ENCODE measurements at places on chromosomes 5 and 9.

GRCh38 chr5:162512935-162513565 is 445.5 kb downstream of the GABRG2 start:
- no peak for DNase-seq

- no peak for DNase-seq
These were observed 628.8 kb upstream of the DMAC1 start for GRCh38 chr9:8428389-8428788.

- no peak for DNase-seq
These were observed 117.3 kb downstream of the ADAMTSL1 start for GRCh38 chr9:18591261-18591660.

DNA sequence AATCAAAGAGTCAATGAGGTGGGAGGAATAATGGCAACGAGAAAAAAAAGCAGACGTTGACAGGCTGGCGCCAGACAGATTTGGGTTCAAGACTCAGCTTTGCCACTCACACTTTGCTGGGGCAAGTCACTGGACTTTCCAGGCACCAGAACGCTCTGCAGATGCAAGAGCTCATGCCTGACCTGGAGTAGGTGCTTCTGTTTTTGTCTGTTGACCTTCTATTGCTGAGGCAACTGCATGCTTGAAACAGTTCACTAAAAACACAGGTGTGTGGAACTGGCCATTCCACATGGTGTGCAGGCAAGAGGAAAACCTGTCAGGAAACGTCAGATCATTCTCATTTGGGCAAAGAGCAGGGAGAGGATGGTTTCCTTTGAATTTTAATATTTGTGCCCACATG is 161.2 kb upstream of the SMIM23 start:
- no peak for DNase-seq

DNA sequence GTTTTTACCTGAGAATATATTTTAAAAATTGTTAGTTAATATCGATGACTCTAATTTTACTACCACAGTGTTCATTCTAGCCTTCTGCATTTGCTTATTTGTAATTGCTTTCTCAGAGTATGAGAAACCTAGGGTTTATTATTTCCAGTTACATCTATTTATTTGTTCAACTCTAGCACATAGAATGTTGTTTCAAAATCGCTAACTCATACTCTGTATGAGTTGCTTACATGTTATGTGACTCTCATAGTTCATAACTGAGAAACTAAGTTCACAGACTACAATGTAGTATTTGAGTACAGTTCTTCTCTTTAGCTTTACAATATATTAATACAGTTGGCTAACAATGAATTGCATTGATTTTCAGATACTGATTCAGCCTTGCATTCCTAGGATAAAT is 103.2 kb downstream of the MACROH2A1 start:
- DNase-seq = no peak

DNA sequence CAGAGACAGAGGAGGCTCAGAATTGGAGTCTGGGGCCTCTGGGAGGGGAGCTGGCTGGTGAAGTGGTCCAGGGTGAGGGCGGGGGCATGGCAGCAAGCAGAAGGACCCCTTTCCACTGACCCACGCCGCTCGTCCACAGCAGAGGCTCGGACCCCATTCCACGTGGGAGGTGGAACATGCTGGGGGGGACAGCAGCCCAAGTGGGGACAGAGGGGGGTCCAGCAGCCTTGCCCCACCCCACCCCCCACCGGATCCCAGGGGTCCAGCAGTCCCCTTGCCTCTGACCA is 25.4 kb upstream of the NKD2 start:
- no peak for DNase-seq

DNA sequence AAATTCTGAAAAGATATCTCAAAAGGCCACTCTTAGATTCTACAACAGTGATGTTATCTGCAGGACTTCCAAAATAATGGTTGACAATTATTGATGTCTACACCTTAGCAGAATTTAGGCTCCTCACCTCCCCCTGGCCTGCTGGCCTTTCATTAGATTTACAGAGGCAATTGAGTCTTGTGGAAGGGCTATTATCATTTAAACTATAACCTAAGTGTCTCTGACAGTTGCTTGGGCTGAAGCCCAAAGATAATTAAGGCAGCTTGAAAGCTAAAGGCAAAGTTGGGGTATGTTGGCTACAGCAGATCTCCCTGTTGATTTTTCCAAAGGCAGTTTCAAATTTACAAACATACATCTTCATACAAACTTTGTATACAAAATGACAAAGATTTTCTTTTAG is 912.3 kb downstream of the TAF11L14 start:
- DNase-seq = no peak

GRCh38 chr5:119078071-119078846 is 7.4 kb downstream of the DMXL1 start:
- DNase-seq = no peak

- no peak for DNase-seq
These were observed 75.2 kb upstream of the PRLR start for GRCh38 chr5:35305336-35306020.

DNA sequence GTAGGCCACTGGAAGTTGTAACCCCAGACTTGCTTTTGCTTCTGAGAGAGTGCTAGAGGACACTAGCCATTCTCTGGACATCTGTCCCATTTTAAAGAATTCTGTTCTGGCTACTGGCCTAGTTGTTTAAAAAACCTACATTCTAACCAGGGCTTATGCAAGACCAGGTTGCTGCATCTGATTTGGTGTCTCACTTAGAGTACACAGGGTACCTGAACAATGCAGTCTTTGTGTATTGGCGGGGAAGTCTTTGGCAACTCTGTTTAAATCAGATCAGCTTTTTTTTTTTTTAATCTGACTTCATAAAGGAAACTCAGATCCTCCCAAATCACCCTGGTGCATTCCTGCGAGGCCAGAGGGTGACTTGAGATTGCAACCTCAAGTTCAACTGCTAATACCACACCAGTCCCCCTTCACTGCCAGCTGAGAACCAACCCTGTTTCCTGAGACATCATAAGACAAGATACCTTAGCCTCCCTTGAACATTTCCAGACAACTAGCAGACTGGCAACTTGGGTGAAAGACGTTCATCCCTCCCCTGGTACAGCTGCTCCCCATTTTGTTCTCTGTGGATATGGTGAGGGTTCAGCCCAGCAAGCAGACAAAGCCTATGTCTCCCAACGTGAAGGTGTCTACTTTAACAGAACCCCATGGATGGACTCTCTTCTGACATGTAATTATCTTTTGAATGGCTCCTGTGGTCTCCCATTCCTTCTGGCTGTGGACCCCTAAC is 27.0 kb downstream of the SKP1 start:
- DNase-seq = no peak

- peak; percentile 53 for DNase-seq
These were observed 680 bp upstream of the RFK start for GRCh38 chr9:76394960-76395252.

DNA sequence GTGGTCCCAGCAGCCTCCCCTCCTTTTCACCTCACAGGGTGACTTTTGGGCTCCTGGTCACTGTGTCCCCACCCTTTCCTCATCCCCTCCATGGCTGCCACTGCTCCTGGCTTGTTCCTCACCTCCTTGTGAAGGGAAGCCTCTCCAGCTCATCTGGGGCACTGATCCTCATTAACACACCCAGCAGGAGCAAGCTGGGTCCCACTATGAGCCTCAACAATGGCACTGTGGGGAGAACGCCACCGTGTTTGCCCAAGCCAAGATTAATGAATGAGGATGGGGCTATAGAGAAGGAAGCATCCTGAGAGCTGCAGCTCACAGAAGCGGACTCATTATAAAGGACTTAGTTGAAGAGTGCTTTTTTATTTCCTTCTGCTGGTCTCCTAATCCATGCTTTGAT is 118.4 kb downstream of the MARCHF11 start:
- no peak for DNase-seq

DNA sequence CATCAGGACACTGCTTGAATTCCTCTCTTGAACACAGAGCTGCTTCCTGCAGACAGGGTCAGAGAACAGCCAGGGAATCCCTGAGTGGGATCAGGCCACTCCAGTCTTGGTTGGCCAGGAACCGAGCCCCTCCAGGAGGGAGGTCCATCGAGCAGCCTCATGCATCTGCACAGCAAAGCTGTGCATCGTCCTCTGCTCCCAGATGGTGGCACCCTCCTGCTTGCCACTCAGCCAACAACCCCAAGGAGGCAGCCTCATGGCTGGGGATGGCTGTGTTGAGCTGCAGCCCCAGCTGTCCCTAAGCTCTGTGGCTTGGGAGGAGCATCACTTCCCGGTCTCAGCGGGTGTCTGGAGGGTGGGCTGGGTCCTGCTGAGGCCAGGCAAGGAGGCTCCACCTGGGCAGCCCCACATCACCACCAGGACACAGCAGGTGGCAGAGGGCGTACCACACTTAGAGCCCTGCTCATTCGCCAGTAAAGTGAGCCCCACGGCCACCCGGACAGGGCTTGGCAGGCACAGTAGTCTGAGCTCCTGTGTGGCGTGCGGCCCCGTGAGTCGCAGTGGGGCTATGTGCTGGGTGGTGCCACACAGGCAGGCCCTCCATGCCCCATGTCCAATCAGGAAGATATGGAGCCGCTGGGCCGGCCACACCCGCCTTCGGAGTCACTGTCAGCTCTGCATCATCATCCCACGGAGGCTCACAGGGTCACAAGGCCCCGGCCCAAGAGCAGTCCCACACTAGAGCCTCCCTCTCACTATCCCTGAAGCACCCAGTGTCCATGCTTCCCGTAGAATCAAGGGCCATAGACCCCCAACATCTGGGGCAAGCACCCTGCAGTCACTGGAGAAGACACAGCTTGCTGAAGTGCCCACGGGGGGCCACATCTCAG is 11.9 kb downstream of the LPCAT1 start:
- no peak for DNase-seq

DNA sequence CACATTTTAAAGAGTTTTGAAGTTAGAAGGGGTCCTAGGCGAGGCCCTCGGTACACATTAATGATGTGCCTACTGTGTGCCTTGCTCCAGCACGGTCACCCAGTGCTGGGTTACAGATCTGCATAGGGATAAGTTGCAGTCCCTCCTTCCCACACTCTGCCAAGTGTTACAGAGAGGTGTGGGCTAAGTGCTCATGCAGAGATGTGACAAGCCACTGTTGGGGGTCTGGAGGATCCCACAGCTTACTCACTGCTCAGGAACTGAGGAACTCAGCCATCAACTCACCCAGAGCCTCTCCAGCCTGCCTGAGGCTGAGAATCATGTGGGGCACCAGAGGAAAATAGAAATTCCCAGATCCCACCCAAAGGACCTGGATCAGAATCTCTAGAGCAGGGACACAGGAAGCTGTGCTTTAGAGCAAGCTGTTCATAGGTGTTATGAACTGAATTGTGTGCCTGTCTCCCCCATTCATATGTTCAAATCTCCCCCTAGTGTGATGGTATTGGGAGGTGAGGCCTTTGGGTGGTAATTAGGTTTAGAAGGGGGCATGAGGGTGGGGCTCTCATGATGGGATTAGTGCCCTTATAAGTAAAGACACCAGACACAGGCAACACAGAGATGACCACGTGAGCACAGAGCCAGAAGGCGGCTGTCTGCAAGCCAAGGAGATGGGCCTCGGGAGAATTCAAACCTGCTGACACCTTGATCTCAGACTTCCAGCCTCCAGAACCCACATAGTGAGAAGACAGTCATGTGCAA is 164.1 kb downstream of the HSD17B3 start:
- no peak for DNase-seq

GRCh38 chr9:134778841-134779411 is 101.7 kb upstream of the FCN2 start:
- no peak for DNase-seq

DNA sequence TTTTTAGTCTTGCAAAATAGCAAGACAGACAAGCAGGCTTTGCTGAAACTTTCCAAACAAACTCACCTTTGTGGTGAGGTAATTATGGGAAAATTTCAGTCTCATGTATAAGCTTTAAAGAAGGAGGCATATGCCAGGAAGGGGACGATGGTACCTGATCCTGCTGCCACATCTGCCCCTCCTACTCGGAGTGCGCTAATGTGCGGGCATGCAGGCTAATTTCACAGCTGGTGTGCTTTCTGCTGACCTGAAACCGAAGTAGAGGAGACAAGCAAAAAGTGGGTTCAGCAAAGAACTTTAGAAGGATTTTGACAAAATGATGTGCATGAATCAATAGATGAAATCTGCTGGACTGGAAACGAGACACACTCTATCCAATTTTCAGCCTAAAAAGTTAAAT is 117.1 kb upstream of the IRX4 start:
- no peak for DNase-seq

- peak; percentile 9 for DNase-seq
These were observed 10.3 kb upstream of the FST start for GRCh38 chr5:53469946-53470687.

- DNase-seq = no peak
These were observed 149.5 kb upstream of the DHFR start for GRCh38 chr5:80804332-80804731.

DNA sequence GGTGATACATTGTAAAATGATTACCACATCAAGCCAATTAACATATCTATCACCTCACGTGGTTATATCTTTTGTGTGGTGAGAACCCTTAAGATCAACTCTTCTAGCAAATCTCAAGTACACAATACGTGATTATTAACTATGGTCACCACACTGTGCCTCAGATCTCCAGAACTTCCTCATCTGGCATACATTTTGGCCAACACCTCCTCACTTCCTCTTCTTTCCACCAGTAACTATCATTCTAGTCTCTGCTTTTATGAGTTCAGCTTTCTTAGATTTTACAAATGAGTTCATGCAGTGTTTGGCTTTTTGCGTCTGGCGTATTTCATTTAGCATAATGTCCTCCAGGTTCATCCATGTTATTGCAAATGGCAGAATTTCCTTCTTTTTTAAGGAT is 35.8 kb downstream of the PRKACG start:
- DNase-seq = no peak

- no peak for DNase-seq
These were observed 39.2 kb downstream of the YIPF5 start for GRCh38 chr5:144131261-144131660.

- no peak for DNase-seq
These were observed 37.9 kb upstream of the LHX2 start for GRCh38 chr9:123973590-123974223.

DNA sequence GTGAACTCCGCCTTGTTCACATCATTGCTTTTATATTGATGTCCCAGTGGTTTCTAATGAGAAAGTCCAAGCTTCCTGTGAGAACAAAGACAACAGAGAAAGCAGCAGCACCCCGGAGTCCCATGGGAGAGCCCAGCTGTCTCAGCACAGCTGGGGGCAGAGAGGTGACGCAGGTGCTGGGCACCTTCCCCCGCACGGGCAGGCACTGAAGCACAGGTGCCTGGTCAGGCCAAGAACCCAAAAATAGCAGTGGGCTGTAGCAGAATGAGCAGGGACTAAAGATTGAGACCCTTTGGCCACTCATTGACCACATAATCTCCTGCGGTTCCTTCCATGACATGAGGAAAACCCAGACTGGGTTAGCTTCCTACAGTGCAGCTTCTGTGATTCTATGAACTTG is 18.8 kb downstream of the SRD5A1 start:
- DNase-seq = peak; percentile 31

DNA sequence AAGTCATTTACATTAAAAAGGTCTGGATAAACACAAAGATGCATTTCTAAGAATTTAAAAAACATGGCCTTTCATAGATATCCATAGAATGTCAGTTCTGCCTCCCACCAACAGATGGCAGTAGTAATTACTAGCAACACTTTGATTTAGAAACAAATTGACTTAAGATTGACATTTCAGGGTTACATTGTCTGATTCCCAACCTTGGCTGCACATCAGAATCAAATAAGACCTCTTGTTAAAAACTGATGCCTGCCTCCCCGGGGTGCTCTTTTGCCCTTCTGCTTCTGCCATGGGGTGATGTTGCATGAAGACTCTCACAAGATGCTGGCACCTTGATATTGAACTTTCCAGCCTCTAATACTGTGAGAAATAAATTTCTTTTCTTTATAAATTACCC is 146.2 kb upstream of the GPR151 start:
- peak; percentile 10 for DNase-seq

GRCh38 chr5:102628441-102629175 is 126.5 kb upstream of the PAM start:
- DNase-seq = no peak

- DNase-seq = no peak
These were observed 6.2 kb downstream of the SVEP1 start for GRCh38 chr9:110573305-110573704.
